ENCODE measurements at places on chromosomes 12 and 14.

DNA sequence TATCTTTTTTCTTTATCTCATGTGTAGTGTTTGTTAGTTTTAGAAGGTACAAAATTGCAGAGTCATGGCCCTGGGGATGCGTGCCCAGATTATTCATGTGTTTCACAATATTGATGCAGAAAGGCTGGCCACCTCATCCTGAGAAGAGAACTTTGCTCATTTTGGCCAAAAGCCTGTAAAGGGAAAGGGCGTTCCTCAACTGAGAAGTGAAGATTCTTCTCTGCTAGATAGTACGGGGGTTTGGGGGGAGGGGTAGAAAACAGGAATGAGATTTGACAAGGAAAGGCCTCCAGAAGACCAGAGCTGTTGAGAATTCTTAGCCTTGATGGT is 1.7 kb downstream of the MGST1 start:
- DNase-seq, result peak; percentile 91

- peak; percentile 63 for DNase-seq
Measured at GRCh38 chr12:52884526-52885293, 20.2 kb downstream of the KRT8 start.

GRCh38 chr12:105229371-105229770 is 6.6 kb downstream of the APPL2 start:
- DNase-seq, result no peak

DNA sequence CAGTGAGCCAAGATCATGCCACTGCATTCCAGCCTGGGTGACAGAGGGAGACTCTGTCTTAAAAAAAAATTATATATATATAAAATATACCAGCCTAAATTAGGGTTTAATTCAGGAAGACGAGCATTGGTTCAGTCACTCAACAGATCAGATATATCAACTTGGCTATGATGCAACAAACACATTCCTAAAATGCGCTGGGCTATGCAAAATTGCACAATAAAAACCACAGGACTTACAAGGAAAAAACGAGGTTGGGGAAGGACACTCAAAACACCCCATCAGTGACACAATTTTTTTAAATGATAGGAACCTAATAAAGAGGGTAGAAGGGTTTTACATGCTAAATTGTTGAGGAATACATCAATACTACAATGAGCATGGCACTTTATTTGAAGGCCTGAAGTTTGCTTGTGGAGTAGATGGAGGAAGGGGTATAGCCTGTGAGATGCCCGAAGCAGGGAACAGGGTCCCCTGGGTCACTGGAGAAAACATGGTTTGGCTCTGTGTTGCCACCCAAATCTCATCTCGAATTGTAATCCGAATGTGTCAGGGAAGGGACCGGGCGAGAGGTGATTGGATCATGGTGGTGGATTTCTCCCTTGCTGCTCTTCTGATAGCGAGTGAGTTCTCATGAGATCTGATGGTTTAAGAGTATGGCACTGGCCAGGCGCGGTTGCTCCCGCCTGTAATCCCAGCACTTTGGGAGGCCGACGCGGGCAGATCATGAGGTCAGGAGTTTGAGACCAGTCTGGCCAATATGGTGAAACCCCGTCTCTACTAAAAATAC is 71.2 kb downstream of the TNFAIP2 start:
- DNase-seq, result peak; percentile 64

DNA sequence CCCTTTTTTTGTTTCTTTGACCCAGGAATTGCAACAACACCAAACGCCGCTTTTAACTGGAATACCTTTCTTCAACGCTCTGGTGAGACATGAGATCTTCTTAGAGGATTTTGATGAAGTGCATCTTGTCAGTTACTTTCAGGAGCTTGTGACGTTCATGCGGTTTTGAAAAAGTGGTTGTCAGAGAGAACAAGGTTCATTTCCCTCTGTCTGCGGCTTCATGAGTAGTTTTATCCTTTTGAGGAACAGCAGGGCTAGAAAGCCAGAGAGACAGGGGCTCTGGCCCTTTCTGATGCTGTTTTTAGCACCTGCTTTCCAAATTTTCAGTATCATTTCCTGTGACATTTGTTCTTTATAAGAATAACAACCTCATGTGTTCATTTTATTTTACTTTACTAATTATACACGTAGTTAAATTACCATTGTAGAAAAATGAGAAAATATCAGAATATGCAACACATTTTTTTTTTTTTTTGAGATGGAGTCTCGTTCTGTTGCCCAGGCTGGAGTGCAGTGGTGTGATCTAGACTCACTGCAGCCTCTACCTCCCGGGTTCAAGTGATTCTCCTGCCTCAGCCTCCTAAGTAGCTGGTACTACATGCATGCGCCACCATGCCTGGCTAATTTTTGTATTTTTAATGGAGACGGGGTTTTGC is 61.8 kb downstream of the GLT1D1 start:
- DNase-seq, result no peak

DNA sequence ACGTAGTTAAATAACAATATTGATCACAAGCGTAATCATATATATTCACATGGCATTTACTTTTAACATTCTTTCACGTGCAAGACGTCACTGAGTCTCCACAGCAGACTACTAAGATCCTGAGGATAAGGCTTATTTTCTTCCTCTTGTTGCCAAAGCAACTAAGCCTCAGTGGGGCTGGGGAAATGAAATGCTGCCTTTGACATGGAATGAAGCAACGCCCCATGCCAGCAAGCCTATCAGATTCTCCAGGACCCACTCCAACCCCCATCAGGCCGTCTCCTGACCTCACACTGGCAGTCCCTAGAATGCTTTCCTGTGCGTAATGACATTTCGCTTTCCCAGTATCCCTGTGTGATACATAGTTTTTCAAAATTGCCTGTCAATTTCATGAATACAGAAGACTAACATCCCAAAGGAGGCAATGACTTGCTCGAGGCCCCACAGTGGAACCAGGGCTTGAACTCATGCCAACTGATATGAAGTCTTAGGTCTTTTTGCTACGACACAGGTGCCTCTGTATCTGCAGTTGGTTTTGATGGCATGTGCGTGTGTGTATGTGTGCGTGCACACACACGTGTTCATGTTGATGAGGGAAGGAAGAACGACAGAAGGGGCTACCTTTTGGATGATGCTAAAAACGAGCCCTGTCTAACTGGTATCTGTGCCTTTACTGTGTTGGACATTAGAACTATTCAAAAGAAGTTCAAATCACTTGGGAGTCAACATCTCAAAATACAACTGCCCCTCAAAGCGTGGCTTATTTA is 239.1 kb downstream of the VRK1 start:
- no peak for DNase-seq

- DNase-seq, result no peak
Measured at GRCh38 chr12:67141296-67142018, 127.7 kb upstream of the CAND1 start.

GRCh38 chr14:91369628-91370445 is 47.8 kb downstream of the CCDC88C start:
- no peak for DNase-seq

GRCh38 chr12:30840715-30841114 is 85.8 kb upstream of the TSPAN11 start:
- DNase-seq, result no peak

GRCh38 chr12:32566663-32567295 is 112.3 kb upstream of the DNM1L start:
- peak; percentile 9 for DNase-seq

DNA sequence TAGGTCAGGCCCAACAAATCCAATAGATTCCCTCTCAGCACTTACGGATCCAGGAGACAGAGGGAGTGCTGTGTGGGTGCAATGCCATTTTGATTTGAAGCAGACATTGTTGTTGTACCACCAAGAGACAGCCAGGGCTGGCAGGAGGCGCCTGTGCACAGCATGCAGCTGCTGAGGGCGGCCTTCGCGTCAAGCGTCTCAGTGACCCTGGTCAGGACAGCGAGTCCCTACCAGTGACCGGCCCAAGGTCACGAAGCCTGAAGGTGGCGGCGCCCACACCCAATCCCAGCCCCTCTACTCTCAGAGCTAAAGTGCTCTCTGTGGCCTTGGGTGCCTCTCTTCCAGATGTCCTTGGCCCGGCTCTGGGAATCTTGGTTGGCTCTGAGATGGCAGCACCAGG is 40.5 kb downstream of the PRMT8 start:
- no peak for DNase-seq

DNA sequence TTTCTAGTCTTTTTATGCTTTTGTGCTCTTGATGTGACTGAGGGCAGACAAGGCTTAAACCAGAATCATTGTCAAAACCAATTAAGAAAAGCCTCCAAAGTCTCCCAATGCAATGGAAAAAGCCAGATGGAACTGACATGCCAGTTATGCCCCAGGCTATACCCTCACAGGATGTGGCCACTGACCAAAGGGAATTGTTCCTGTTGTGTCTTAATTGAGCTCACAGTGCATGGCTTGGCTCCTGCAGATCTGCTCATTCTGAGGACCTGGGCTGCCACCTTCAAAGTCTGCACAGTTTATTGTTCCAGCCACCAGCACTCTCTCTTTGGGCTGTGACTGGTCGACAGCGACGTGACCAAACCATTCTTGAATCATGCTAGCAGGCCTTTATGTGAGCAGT is 17.1 kb upstream of the BICD1 start:
- DNase-seq, result no peak

DNA sequence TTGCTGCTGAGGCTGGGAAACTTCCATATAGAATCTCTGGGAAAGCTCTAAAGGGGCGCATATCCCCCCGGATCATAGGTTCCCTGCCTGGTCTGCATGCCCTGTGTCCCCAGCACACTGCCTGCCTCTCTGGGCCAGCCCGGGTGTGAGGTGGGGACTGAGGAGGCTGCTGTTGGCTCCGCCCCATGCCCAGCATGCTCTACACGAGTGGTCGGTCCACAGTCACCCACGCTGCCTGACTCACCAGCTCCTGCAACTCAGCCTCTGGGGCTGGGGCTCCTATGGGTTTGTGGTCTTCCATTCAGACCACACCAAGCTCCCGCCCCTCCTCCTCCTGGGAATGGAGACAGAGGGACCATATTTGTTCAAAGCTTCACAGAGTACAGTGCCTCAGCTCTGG is 88.5 kb upstream of the ANO2 start:
- no peak for DNase-seq

DNA sequence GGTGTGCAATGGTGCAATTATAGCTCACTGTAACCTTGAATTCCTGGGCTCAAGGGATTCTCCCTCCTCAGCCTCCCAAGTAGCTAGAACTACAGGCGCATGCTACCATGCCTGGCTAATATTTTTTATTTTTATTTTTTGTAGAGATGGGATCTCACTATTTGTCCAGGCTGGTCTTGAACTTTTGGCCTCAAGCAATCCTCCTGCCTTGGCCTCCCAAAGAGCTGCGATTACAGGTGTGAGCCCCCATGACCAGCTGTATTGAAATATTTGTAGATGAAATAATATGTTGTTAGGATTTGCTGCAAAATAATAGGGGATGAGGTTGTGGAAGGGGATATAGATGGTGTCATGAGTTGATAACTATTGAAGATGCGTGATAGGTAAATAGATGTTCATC is 4.9 kb downstream of the KLHL28 start:
- DNase-seq, result no peak

GRCh38 chr14:99875836-99876235 is 82.6 kb downstream of the EML1 start:
- no peak for DNase-seq

GRCh38 chr14:26444822-26445221 is 153.0 kb downstream of the NOVA1 start:
- peak; percentile 23 for DNase-seq

- DNase-seq, result no peak
Measured at GRCh38 chr14:26867171-26867757, 269.4 kb upstream of the NOVA1 start.

DNA sequence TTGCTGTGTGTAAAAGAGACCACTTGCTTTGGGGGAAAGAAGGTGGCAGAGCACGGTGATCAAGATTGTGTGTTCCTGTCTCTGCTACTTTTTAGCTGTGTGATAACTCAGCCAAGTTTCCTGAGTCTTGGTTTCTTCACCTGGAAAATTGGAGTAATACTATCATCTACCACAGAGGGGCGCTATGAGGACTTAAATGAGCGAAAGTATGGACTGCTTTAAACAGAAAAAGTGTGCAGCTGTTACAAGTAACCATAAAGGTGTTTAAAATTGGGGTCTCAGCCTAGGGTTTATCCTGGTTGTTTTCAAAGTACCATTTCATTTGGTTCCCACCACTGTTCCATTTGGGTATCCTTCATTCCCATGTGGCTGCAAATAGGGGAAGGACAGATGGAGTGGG is 65.9 kb upstream of the WSCD2 start:
- no peak for DNase-seq

- no peak for DNase-seq
Measured at GRCh38 chr14:99792551-99793212, 531 bp upstream of the EML1 start.

GRCh38 chr12:72270246-72270645 is 1.9 kb upstream of the TRHDE start:
- no peak for DNase-seq

DNA sequence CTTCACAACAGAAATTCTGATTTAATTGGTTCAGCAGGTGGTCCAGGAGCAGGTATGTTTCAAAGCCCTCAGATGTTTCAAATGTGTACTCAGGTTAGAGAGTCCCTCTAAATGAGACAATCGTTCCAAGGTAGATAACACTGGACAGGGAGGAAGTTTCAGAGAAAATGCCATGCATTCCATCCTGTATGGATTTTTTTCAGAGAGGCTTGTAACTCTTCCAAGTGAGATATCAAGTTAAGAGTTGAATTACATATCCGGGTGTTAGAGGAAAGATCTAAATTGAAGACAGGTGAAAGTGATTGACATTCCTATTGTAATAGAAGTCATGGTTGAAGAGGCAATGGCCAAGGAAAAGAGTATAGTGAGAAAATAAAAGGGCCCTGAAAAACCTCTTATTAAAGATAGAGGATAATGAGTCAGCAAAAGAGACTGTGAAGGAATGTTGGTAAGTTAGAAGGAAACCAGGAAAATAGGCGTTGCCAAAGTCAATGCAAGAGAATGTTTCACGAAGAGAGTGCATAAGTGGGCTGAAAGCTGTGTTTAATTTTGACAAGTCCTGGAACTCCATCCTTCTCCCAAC is 105.8 kb downstream of the BMP4 start:
- DNase-seq, result peak; percentile 78

DNA sequence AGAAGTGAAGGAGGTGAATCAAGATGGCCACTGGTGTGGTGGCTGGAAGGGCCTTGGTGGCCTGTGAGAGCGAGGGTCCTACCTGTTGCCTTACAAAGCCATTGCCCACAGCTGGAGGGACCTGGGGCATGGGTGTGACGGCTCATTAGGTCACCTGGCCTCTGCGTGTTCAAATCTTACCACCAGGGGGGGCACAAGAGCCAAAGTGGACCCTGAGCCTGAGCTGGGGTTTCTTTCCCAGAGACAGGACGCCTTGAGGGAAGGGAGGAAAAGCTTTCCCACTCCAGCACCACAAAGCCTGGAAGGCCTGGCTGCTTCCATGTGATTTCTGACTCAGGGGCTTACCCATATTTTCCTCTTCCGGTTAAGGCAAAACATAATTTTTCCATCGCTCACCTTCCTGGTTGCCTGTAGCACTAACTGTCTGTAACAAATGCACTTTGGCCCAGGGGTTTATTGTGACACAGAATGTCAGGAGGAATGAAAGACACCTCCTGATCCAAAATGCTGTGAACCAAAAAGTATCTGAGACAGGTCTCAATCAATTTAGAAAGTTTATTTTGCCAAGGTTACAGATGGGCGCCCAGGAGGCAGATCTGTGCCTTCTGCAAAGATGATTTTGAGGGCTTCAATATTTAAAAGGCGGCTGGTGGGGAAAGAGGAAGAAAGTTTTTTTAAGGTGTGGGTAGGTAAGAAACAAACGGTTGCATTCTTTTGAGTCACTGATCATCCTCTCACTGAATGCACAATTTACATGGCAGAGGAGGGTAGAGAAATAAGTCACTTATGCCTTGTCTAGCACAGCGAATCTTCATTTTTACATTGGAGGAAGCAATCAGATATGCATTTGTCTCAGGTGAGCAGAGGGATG is 4.3 kb upstream of the CD9 start:
- DNase-seq, result peak; percentile 86

- DNase-seq, result peak; percentile 41
Measured at GRCh38 chr14:31933716-31934115, 143.4 kb upstream of the ARHGAP5 start.
